ENCODE measurements at places on chromosomes 5 and 9. TPM values are rescaled to one million over a fixed set of nuclear protein-coding genes. Genes with fewer than 3 reads are reported as not detected.

DNA sequence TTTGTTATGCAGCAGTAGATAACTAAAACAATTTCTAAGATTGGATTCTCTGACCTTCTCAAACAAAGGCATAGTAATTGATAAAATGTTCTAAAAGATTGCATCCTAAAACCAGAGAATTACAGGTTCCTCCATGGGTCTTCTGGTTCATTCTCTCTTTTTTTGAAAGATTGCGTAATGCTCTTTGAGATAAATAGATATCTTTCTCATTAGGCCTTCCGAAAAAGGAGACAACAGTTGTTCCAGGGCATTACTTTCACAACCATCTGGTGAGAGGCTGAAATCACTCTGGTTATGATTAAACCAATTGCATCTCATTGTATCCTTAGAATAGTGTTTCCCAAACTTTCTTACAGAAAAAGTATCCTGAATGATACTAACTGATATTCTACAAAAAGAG lies 174.7 kb upstream of the NREP start:
- H3K36me3 ChIP-seq: no peaks in the 10 kb centered on the region
- DNase-seq: no peak
- no peak overlapping the region for H3K4me3 ChIP-seq

- H3K27ac ChIP-seq: no peak overlapping the region
- no peaks in the 10 kb centered on the region for H3K27me3 ChIP-seq
- no peaks in the 10 kb centered on the region for H3K36me3 ChIP-seq
- H3K4me1 ChIP-seq: no peaks in the 10 kb centered on the region
Measured at GRCh38 chr9:8614926-8615440, 815.4 kb upstream of the DMAC1 start.

DNA sequence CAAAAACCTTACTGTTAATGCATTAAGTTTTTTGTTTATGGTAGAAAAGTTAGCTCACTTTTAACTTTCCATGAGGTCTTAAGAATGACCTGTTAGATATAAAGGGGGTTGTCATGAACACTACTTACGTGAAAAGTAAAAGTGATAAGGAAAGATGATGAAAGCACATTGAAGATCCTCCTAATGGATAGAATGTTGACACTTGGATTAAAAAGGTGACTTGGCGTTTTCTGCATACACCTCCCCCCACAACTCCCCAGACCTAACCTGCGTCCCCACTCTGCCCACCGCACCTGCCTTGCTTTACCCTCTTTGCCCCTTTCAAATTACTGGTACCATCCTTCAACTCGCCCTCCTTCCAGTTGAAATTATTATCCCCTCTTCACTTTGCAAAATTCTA lies 32.0 kb downstream of the TJP2 start:
- no peaks in the 10 kb centered on the region for H3K4me1 ChIP-seq
- no peaks in the 10 kb centered on the region for H3K36me3 ChIP-seq
- H3K27me3 ChIP-seq: no peaks in the 10 kb centered on the region
- no peak overlapping the region for H3K27ac ChIP-seq

DNA sequence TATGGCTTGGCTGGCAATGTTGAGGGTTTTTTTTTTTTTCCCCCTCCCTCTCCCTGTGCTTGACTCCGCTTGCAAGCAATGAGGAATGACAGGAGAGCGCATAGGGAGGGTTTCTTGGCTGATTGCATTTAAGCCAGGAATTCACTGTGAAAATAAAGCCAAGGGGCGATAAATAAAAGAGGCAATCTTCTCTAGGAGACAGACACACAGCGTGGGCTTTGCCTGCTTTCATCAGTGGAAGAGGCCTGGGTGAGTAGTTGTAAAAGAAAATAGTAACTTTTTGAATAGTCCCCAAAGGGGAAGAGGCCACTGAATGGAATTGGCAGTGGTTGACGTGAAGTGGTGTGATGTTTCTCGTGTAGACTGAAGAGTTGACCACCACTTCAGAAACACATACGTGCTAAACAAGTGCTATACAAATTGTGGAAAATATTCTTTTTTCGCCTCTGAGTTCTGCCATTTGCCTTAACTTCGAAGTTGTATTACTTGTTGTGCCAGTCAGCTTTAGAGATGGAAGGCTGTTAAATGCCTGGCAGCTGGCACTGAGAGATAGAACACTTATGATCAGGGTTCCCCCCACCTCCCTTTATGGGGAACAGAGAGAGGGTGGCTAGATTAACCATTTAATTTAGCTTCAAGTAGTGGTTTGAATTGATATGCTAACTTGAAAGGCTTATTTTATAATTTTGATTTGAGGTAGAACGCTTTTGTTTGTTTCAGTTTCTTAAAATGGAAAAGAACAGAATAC lies 3.0 kb downstream of the ZSWIM6 start:
- DNase-seq: no peak
- H3K27ac ChIP-seq: no peak overlapping the region
- H3K27me3 ChIP-seq: peaks cover 14% of the 10 kb centered on the region
- peak overlapping the region; percentile 63 for H3K4me3 ChIP-seq
- H3K36me3 ChIP-seq: peaks cover 16% of the 10 kb centered on the region

- H3K27ac ChIP-seq: no peak overlapping the region
- peaks cover 47% of the 10 kb centered on the region for H3K27me3 ChIP-seq
- DNase-seq: no peak
- H3K4me3 ChIP-seq: no peak overlapping the region
- peaks cover 2% of the 10 kb centered on the region for H3K36me3 ChIP-seq
Measured at GRCh38 chr5:161544350-161544765, 2.2 kb downstream of the GABRB2 start.

- no peaks in the 10 kb centered on the region for H3K27me3 ChIP-seq
- peak; percentile 46 for DNase-seq
- H3K27ac ChIP-seq: no peak overlapping the region
- no peak overlapping the region for H3K4me3 ChIP-seq
- peaks cover 2% of the 10 kb centered on the region for H3K4me1 ChIP-seq
Measured at GRCh38 chr5:168947212-168947868, 353.6 kb downstream of the SLIT3 start.

GRCh38 chr9:107707428-107707837 lies 217.9 kb upstream of the KLF4 start:
- H3K4me3 ChIP-seq: no peak overlapping the region
- no peaks in the 10 kb centered on the region for H3K4me1 ChIP-seq
- H3K36me3 ChIP-seq: no peaks in the 10 kb centered on the region
- no peaks in the 10 kb centered on the region for H3K27me3 ChIP-seq

DNA sequence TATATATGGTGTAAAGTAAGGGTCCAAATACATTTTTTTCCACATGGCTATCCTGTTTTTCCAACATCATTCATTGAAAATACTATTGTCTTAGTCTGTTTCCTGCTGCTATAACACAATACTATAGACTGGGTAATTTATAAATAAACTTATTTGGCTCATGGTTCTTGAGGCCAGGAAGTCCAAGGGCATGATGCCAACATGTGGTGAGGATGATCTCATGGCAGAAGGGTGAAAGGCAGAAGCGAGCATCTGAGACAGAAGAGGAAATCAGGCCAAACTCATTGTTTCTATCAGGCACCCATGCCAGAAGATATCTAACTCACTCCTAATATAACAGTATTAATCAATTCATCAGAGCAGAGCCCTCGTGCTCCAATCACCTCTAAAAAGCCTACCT lies 42.6 kb downstream of the ANKRD55 start:
- peaks cover 3% of the 10 kb centered on the region for H3K4me1 ChIP-seq
- no peak overlapping the region for H3K4me3 ChIP-seq
- no peak for DNase-seq
- H3K27me3 ChIP-seq: peaks cover 5% of the 10 kb centered on the region
- no peaks in the 10 kb centered on the region for H3K36me3 ChIP-seq

GRCh38 chr5:168481330-168481788 lies 4.9 kb upstream of the RARS1 start:
- H3K27ac ChIP-seq: peak overlapping the region; percentile 59
- no peaks in the 10 kb centered on the region for H3K27me3 ChIP-seq
- peak; percentile 61 for DNase-seq
- H3K4me3 ChIP-seq: peak overlapping the region; percentile 45
- H3K4me1 ChIP-seq: peaks cover 41% of the 10 kb centered on the region

DNA sequence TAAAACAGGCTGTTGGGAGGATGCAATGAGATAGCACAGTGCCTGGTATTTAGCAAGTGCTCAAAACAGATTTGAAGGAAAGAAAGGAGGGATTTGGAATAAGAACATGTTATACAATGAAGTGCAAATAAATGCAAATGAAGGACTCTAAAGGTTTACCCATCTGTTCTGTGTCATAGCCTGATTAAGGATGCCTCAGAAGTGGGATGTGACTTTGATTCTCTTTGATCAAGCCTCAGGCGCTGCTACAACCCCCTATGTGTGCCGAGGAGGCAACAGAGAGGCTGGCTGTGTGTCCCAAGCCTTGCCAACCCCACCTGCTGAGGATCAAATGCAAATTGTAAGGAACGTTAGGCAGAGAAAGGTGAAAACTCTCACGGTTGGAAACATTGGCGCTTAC lies 27.2 kb downstream of the GGTA1 start:
- no peak overlapping the region for H3K27ac ChIP-seq
- H3K4me1 ChIP-seq: no peaks in the 10 kb centered on the region
- H3K4me3 ChIP-seq: no peak overlapping the region
- peaks cover 29% of the 10 kb centered on the region for H3K27me3 ChIP-seq

DNA sequence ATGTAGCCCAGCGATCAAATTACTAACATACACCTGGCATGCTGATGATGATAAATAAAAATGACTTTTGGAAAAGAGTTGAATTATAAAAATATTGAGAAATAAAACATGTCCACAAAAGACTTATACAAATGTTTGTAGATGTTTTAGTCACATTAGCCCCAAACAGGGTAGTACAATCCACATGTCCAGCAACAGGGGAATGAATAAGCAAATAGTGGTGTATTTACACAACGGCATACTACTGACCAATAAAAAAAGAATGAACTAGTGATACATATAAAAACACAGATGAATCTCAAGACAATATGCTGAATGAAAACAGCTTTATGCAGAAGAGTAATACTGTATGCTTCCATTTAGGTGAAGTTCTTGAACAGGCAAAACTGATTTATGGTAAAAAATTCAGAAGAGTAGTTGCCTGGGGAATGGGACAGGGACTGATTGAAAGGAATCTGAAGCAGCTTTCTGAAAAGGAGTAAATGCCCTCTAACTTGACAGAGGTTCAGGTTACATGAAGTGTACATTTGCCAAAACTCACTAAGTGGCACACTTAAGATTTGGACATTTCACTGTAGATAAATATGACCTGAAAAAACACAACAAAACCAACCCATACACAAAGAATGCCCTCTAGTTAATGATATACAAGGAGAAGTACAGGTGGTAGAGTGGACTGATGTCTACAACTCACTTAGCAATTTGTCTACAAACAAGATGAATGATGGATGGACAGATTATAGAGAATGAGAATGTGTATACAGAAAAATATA lies 35.4 kb downstream of the ACTL7A start:
- H3K4me3 ChIP-seq: no peak overlapping the region
- DNase-seq: no peak
- H3K27ac ChIP-seq: no peak overlapping the region
- H3K36me3 ChIP-seq: peaks cover 31% of the 10 kb centered on the region

DNA sequence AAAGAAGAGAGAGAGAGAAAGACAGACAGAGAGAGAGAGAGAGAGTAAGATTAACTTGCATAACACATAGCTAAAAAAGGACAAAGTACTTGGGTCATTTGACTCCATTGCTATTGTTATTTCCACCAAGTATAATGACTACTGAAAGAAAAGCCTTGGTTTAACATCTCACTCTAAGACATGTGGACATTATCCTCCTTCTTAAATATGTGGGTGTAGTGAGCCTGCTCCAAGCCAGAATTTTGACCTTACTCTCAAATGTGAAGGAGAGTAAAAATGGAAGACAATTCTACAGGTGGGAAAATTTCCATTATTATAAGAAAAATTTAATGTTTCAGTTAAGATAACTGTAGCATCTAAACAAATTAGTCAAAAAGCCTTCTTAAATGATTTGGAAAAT lies 8.5 kb upstream of the MARCOL start:
- no peak overlapping the region for H3K27ac ChIP-seq
- DNase-seq: no peak
- H3K36me3 ChIP-seq: no peaks in the 10 kb centered on the region
- H3K4me1 ChIP-seq: no peaks in the 10 kb centered on the region
- H3K4me3 ChIP-seq: no peak overlapping the region

DNA sequence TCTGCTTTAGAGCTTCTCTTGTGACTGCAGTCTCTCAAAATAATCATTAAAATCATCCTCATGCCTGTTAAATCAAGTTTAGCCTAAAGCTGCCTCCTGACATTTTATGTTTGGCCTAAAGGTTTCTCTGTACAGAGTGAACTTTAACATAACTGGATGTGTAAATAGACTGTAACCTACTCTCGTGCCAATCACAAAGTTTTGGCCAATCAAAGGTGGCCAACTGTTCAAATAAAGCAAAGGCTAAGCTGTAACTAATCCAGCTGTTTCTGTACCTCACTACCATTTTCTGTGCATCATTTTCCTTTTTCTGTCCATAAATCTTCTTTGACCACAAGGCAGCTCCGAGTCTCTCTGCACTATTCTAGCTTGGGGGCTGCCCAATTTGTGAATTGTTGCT lies 86.2 kb downstream of the GCNT1 start:
- DNase-seq: no peak
- no peak overlapping the region for H3K27ac ChIP-seq
- no peak overlapping the region for H3K4me3 ChIP-seq
- H3K4me1 ChIP-seq: peaks cover 1% of the 10 kb centered on the region
- peaks cover 7% of the 10 kb centered on the region for H3K36me3 ChIP-seq
- peaks cover under 1% of the 10 kb centered on the region for H3K27me3 ChIP-seq

DNA sequence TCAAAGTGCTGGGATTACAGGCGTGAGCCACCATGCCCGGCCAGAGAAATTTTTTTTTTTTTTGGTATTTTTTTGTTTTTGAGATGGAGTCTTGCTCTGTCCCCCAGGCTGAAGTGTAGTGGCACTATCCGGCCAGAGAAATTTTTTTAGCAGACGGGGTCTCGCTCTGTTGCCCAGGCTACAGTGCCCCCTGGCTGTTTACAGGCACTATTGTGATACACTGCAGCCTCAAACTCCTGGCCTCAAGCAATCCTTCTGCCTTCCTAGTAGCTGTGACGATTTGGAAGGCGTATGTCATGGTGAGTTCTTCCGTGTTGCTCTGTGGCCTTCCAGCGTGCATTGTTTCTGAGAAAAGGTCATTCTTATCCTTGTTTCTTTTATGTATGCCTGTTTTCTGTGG lies 47.5 kb downstream of the CNOT6 start:
- no peak overlapping the region for H3K4me3 ChIP-seq
- no peak overlapping the region for H3K27ac ChIP-seq
- no peak for DNase-seq
- peaks cover 8% of the 10 kb centered on the region for H3K4me1 ChIP-seq

- H3K27me3 ChIP-seq: no peaks in the 10 kb centered on the region
- DNase-seq: no peak
- H3K27ac ChIP-seq: no peak overlapping the region
Measured at GRCh38 chr9:71760901-71761300, 7.4 kb downstream of the CEMIP2 start.

DNA sequence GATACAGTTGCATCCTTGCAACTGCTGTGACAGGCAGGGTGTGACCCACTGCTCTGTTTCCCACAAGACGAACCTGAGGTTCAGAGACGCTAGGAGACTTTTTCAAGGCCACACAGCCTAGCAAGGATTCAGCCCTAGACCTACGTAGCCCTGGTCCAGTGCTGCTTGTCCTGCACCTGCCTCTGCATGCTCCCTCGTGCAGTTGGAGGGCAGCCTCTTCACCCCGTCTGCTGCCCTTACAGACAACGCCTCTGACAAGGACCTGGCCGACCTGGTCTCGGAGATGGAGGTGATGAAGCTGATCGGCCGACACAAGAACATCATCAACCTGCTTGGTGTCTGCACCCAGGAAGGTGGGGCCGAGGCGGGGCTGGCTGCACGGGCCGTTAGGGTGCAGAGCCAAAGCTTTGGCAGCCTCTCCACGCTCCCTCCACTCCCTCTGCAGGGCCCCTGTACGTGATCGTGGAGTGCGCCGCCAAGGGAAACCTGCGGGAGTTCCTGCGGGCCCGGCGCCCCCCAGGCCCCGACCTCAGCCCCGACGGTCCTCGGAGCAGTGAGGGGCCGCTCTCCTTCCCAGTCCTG lies 8.5 kb downstream of the FGFR4 start:
- no peak overlapping the region for H3K27ac ChIP-seq
- H3K4me1 ChIP-seq: no peaks in the 10 kb centered on the region
- no peaks in the 10 kb centered on the region for H3K36me3 ChIP-seq

PRDM9 gene
- not detected for total RNA-seq

HMCN2 gene
- not detected for total RNA-seq

KIF24 gene
- 13.6 TPM for total RNA-seq
